ENCODE measurements at places on chromosomes 12 and 14. TPM values are rescaled to one million over a fixed set of nuclear protein-coding genes. Genes with fewer than 3 reads are reported as not detected.

LTBP2 gene
- total RNA-seq = 0.42 TPM

COL2A1 gene
- total RNA-seq = not detected

SLC2A13 gene
- total RNA-seq = 4.4 TPM

DEPDC4 gene
- not detected for total RNA-seq

DDX23 gene
- total RNA-seq = 51.9 TPM

GUCY2C gene
- total RNA-seq = not detected

KITLG gene
- 0.21 TPM for total RNA-seq
